ENCODE measurements at places on chromosomes 16 and 17.
A peak's percentile ranks its signal among the peaks of the same experiment; 100 is the strongest.

DNA sequence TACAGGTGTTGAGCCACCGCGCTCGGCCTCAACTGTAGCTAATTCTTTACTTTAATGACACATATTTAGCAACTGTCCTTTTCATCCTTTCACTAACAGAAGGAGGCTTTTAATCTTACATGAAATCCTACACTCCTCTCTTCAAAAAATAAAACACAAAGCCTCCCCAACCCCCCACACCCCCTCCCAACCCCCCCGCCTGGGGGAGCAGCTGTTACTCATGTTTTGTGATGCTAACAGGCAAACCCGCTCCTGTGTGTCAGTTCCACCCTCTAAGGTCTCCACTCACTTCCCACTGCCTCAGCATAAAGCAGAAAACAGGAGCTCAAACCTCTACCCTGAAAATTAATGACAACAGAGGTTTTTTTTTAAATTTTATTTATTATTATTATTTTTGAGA, 55.4 kb upstream of the SLC25A19 start:
- peak; percentile 38 for DNase-seq

DNA sequence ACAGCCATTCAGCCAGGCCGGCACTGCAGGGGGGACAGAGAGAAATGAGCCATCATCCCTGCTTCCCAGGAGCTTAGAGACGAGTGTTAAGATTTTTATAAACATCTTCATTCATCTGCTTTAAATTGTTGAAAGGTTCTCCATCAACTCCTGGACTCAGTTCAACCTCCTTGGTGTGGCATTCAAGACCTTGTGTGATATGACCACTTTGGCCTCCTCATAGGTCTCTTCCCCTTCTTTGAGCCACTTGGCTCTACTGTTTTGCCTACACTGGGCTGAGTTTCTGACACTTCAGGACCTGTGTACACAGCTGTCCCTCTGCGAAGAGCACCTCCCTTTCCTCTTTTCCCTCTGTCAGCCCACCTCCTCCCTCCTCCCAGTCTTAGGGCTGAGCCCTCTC, 4.3 kb downstream of the DOC2B start:
- no peak for DNase-seq

GRCh38 chr16:56238188-56238587, 46.9 kb downstream of the GNAO1 start:
- no peak for DNase-seq

- DNase-seq = no peak
These were observed 3.4 kb downstream of the ALDOA start for GRCh38 chr16:30068750-30069610.

- no peak for DNase-seq
These were observed 36.3 kb downstream of the LYRM9 start for GRCh38 chr17:27856676-27857432.

GRCh38 chr17:72456075-72456474, 335.3 kb downstream of the SOX9 start:
- no peak for DNase-seq

- DNase-seq = no peak
These were observed 53.0 kb upstream of the YPEL2 start for GRCh38 chr17:59278406-59278805.

DNA sequence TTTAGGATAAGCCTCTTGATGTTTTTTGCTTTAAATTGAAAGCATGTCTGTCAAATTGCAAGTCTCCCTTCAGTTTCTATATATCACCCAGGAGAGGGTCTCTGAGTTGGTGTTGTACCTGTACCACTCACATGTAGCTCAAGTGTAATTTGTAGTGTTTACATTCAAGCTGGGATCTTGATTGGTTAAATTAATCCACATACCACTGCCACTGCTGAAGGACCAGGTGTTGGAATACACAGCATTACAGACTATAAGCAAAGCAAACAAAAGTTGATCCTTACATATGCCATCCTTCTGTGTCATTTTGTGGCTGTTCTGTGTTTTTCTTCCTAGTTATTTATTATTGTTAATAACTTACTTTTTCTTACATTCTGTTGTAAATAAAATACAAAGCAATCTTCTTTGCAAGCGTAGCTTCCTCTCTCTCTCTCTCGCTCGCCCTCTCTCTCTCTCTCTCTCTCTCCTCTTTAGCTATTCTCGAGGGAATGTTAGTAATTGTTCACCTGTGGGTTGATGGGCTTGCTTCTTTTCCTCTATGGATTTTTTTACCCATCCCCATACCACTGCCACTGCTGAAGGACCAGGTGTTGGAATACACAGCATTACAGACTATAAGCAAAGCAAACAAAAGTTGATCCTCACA, 20.8 kb upstream of the NOL11 start:
- no peak for DNase-seq

GRCh38 chr17:7486181-7486580, 2.0 kb downstream of the POLR2A start:
- no peak for DNase-seq

DNA sequence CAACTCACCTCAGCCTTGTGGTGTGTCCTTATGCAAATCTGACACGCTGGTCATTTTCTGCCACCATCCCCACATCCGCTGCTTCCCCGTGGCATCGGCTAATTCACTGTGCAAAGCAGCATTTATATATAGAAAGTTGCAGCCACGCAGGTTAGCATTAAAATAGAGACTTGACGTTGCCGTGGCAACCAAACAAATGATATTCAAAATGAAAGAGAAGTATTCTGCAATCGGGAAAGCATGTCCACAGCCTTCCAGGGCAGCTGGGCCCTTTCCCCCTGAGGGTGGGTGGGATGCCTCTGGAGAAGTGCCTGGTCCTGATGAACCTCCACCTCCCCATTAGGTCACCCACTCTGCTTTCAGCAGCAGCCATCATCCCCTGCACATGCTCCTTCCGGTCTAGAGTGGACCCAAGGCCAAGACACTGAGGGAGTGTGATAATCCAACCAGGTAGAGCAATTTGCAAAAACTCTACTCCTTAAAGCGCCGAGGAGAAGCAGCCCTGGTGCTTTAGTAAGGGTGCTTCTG, 138.7 kb downstream of the GAS7 start:
- peak; percentile 89 for DNase-seq
